ENCODE measurements at places on chromosomes 6 and 20.

GRCh38 chr6:143822584-143823024, 20.5 kb upstream of the LTV1 start:
- DNase-seq: no peak

DNA sequence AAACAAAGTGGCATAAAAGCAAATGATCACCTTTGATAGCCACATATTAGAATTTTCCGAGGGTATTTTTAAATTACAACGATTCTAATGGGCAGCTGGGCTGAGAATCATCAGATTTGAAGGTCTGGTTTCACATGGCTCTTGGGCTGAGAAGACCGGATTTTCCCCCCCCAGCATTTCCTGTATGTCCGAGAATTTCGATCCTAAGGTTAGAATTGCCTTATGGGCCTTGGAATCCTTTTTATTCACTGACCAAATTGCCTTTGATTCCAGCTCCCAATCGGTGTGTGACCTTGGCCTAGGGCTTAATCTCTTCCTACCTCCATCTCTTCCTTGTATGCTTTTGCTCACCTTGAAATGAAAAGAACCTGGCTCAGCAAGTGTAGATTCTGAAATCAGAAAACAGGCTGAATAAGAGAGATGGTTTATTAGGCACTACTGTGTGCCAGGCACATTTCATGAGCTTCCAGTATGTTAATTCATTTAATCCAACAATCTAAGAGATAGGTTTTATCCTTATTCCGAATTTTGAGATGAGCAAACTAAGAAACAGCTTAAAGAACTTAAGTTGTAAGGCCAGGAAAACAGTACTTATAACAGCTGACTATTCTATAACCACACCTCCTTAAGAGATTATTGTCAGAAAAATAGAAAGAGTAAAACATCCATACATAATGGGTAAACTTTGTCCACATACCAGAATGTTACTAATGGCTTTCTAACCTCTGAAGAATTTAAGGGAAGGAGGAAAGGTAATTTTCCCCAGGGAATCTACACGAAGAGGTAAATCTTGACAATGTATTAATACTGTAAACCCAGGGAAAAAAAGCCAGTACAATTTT, 39.4 kb downstream of the HFE start:
- no peak for DNase-seq

DNA sequence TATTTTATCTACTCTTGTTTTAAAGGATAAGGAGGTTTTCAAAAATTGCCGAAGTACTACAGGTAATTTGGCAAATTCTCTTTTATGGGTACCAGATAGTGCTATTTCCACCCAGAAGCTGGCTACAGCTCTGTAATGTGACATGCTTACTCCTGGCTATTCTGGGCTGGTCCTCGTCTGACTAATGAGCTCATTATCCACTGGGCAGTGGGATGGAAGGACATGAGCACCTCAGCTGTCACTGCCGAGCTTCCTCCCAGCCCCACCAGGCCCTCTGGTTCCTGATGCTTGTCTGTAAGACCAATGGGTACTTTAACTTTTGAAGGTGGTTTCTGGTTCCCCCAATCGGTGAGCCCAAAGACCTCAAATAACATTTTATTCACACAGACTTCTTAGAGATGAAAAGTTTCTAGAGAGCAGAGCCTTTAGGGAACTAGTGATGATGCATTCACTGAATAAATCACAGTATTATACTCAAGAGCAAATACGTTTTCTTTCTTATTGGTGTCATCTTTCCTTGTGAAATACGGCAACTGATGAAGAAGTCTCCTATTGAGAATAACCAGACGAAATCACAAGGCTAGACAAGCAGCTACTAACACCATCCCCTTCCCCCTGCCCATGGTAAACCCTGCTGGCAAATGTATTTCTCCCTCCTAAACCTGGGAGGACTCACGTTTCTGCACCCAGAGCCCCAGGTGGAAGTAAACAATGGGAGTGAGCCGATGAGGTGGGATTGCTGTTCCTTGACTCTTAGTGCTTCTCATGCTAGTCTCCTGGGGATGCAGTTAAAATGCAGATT, 80.8 kb downstream of the SLC22A3 start:
- no peak for DNase-seq

DNA sequence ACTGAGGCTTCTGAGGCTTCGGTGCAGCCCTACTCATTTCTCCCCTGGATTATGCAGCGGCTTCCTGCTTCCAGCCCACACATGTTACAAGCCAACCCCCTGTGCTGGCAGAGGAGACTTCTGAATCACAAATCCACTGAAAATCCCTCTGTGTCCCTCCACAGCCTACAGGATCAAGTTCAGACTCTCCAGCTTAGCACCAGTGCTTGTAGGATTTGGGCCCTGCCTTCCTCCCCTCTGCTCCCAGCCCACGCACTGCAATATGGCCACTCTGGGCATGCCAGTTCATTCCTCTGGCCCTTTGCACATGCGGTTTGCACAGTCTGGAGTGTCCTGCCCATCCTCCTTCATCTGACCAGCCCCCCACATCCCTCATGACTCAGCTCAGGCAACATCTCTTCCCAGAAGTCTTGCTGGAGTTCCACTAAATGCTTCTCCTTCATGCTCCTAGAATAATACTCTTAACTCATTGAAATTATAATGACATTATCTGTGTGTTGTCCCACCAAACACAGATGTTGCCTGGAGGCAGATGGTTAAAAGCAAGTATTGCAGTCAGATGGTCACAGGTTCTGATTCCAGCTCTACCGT, 15.9 kb upstream of the MDGA1 start:
- no peak for DNase-seq

GRCh38 chr6:117399924-117400323, 25.8 kb downstream of the ROS1 start:
- no peak for DNase-seq

GRCh38 chr20:62666736-62667529, 24.6 kb downstream of the SLCO4A1 start:
- DNase-seq: no peak

DNA sequence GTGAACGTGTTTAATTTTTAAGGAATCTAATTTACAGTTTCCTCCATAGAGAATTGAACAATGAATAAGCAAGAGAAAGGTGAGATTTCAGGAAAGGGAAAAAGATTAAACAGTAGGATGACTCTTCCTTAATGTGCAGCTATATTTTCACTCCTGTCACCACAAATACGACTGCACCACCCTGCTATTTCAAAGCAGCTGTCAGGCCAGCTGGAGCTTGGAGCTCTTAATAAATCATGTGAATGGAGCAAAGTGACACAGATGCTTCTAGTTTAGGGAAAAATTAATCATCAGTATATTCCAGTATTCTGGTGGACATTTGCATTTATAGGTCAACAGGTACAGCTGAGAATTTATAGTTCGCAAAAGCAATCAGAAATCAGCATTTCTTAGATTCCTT, 56.5 kb upstream of the PKIB start:
- no peak for DNase-seq

- no peak for DNase-seq
These were observed 165.0 kb upstream of the PLCB4 start for GRCh38 chr20:8903655-8904605.

GRCh38 chr6:155122199-155122950, 127.3 kb downstream of the TIAM2 start:
- DNase-seq: no peak

DNA sequence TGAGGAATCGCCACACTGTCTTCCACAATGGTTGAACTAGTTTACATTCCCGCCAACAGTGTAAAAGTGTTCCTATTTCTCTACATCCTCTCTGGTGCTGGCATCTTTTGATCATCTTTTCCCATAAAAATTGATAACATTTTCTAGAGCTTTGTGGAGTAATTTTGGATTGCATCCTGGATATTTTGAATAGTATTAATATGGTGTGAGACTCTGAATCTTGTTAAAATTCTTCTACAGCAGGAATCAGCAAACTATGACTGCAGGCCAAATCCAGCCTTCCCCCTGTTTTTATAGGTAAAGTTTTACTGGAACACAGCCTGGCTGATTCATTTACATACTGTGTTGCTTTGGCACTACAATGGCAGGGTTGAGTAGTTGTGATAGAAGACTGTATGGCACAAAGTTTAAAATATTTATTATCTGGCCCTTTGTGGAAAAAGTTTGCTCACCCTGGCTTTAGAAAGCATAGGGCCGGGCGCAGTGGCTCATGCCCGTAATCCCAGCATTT, 15.0 kb upstream of the RNF8 start:
- no peak for DNase-seq

GRCh38 chr6:7107578-7108195, at the start of gene RREB1:
Gene RREB1 (plus strand): TSS chr6:7107961. CDS start chr6:7181912, 73,951 bp downstream.
- no peak for DNase-seq

DNA sequence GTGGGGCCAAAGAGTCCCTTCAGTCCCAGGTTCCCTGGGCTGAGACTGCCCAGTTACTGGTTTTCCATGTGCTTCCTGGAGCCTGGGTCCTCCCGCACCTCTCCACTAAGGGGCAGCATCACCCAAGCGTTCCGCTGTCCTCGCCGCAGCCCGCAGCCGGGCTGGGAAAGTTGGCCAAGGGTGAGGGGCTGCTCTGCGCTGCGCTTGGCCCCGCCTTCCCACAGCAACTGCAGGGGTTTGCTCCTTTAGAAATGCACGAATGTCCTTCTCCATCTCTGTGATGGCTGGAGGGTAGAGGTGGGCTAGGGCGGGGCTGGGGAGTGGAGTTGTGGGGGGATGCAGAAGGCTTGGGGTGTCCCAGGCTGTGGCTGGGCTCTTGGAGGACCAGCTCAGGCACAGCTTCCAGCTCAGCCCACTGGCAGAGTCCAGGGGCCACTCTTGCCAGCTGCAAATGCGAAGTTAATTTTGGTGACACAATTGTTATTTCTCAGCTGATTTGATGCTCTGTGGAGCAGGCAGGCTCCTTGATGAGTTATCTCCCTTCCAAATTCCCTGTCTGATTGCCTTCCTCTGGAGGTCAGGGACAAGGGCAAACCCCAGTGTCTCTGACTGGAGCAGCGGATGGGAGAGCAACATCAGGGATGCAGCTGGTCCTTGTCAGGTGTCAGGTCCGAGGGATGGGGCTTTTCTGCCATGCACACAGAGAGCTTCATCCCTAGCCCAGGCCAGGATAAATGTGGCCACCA, 63.2 kb downstream of the NOL4L start:
- peak; percentile 44 for DNase-seq

DNA sequence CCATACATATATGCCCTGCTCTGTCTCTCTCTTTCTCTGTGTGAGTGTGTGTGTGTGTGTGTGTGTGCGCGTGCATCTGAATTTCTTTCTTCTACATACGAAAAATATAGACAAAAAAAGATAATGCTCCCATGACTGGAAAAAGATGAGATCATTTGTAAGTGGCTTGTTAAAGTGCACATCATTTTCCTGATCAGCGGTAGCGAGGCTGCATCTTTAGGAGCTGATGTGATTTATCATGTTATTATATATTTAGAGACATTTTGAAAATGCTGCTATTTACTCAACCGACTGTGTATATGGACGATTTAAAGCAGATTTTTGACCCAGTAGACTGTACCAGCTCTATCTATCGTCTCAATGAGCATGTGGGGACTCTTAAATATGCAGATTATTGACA, 265.3 kb downstream of the TSHZ2 start:
- no peak for DNase-seq

- no peak for DNase-seq
These were observed 14.9 kb downstream of the MAN1A1 start for GRCh38 chr6:119334535-119335264.

GRCh38 chr6:90484385-90484784, 102.5 kb downstream of the MAP3K7 start:
- DNase-seq: no peak

DNA sequence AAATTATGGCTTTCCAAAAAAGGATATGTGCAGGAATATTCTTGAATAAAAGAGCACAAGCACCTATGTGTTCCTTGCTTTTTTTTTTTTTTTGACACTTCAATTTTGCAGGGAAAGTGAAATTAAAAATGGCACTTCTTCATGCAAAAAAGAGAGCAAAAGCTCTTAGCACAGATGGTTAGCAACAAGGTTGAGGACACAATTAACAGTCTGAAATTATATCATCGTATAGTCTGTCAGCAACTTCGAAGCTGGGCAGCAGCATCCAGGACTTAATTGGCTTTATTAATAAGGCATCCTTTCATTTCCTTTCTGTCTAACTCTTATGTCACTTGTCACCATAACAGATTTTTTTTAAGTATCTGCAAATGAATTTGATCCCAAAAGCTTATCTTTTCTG, 122.6 kb downstream of the FUT9 start:
- no peak for DNase-seq

GRCh38 chr6:165178056-165178455, 131.3 kb downstream of the C6orf118 start:
- DNase-seq: peak; percentile 91

GRCh38 chr6:14025160-14025559, 92.4 kb upstream of the CD83 start:
- DNase-seq: no peak

GRCh38 chr6:86888301-86888700, 49.0 kb upstream of the HTR1E start:
- DNase-seq: no peak

DNA sequence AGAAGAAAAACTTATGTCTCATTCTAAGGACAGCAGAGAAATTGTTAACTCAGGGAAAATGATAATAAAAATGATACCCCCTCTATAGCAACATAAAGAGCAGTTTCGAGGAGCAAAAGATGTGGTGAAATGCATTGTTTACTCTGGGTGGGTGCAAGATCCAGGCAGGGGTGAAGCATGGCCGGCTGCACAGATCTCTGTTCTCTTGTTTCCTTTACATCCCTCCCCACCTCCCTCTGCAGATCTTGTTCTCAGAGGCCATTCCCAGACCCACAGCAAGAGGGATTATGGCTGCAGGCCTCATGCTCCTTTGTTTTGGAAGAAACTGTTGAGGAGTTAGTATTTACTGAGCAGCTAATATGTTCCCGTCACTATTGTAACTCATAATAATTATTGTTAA, 1.8 kb downstream of the BTN3A1 start:
- DNase-seq: no peak

- no peak for DNase-seq
These were observed 392.4 kb downstream of the BMP2 start for GRCh38 chr20:7159903-7160302.

DNA sequence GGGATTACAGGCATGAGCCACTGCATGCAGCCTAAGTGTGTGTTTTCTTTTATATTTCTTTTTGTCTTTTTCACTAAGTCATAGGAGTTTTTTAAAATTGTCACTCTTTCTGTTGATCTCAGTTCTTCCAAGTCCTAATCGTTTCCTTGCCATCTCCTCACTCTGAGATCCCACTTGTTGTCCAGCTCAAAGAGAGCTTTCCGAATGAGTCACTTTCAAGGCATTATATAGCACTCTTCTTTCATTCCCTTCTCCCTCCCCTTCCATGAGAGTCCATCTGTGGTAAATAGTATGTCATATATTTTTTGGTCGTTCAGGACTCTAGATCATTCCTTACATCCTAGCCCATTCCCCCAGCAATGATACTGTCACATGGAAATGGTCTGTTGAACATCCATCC, 4.3 kb downstream of the VAPB start:
- no peak for DNase-seq

DNA sequence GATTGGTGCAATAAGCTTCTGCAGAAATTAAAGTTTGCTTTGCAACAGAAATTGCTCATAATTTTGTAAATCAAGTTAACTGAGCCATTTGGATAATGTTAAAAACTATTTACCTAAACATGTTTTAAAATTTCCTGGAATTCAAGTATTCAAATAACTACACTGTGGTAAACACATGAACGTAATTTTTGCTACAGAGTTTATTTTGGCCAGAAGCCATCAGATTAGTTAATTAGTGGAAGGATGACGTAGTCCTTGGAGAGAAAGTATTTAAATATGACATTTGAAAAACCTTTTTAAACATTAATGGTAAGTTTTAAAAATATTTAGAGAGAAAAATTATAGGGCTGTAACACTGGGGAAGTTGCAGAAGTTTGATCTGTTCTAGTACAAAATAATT, 121.2 kb upstream of the UST start:
- DNase-seq: no peak

GRCh38 chr20:8187740-8188139, 55.7 kb downstream of the PLCB1 start:
- no peak for DNase-seq

All from RCC 7860 (cell line).